HFF-Myc (cell line): ENCODE measurements at places on chromosomes 13 and 19.

- DNase-seq: no peak
Measured at GRCh38 chr19:15120135-15121026, 13.2 kb downstream of the SYDE1 start.

DNA sequence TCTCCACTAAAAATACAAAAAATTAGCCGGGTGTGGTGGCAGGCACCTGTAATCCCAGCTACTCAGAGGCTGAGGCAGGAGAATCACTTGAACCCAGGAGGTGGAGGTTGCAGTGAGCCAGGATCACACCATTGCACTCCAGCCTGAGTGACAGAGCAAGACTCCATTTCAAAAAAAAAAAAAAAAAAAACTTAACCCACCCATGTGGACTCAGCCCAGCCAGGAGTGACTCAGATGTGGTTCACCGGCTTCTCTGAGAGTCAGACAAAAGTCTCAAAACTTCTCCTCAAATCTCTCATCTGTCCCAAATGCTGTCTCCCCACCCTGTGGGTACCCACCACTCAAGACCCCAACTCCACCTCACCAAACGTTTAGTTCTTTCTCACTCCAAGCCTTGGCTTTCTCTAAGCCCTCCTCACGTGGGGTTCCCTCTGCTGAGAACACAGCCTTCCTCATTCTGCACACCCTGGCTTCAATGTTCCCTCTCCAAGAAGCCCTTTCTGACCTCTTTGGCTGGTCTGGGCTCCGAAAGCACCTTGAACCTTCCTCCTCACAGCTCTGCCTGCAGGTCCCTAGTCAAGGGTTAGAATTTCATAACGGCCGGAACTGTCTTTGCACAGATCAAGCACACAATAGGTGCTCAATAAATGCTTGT lies 11.1 kb upstream of the RAB3A start:
- DNase-seq: no peak

DNA sequence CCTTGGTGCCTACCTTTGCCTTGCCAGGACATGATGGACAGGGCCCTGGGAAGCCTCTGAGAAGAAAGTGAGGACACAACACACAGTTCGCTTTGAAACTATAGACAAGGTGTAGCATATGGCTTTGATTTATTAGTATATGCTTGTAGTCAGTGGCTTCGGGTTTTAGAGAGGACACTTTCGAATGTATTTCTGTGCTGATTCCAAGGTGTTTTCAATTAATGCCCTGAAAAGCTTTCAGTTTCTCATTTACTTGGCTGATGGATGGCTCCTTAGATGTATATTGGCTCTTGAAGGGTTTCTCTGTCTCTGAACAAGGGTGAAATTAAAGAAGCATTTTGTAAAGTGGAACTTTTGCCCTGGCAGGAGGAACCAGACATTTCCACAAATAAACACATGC lies 106.9 kb downstream of the POSTN start:
- no peak for DNase-seq

DNA sequence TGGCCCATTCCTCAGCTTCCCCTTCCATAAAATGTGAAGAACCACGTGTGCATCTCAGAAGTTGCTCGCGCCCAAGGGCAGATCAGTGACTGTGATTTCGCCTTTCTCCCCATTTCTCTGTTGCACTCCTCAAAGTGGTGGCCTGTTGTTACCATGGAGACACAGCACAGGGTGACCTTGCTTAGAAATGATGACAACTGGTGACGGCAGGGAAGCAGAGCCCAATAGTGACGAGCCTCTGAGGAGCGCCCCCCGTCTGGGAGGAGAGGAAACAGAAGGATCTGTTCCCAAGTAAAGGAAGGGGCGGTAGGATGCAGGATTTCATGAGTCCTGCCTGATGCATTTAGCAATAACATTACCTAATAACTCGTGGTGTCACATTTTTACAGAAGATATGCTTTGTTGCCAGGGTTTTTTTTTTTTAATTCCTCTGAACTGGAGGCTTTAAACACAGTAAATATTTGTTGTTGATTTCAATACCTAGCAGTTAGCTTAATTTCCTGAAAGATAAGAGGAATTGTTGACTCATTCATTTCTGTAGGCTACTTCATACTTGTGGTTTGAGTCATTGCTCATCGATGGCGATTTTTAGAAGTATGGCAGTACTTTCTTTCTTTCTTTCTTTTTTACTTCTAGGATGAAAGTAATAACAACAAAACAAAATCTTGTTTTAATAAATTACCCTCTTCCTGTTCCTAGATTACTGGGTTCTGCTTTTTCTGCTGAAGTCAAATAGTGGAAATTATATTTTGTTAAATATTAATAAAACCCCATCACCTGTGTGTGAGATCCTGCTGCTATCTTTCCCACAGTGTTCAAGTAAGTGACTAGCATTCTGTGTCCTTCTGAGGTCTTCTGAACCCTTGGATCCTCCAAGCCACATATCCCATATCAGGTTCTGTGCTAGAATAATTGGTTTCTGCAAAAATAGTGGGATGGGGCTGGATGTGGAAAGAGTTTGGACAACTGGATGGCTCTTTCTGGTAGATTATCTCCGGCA lies 36.0 kb downstream of the MBNL2 start:
- peak; percentile 54 for DNase-seq

DNA sequence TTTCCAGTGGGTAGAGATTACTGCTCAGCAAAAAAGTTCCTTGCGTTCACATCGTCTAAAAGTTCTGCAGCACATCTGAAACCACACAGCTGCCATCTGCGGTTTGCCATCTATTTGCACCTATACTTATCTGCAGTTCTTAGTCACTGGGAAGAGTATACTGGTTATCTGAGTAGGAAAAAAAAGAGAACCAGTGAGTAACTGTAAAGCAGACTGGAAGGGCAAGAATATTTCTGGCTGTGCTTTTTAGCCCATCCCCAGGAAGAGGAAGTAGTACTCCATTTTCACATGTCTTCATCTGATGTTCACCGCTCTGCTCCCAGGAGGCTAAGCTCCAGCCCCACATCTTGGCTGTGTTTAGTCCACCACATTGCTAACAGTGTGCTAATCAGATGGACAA lies 35.6 kb downstream of the EFNB2 start:
- DNase-seq: no peak

DNA sequence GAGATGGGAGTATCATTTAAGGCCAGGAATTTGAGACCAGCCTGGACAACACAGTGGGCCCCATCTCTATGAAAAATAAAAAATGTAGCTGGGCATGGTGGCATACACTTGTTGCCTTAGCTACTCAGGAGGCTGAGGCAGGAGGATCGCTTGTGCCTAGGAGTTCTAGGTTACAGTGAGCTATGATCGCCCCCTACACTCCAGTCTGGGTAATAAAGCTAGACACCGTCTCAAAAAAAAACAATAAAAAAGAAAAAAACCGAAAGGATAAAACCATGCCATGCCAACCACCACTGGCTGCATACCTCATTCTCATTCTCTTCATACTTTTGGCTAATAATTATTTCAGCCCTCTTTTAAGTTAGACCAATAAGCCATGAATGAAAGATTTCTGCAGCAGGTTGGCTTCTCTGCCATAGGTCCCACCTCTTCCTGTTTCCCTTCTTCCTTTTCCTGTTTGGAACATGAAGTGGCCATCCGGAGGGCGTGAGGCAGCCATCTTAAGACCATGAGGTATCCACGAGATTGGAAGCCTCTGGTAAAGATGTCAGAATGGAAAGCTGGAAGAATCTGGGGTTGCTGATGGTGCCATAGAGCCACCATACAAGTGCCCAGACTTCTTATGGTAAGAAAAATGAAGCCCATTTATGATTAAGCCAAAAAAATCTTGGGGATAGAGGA lies 171.3 kb downstream of the CACNA1A start:
- no peak for DNase-seq

DNA sequence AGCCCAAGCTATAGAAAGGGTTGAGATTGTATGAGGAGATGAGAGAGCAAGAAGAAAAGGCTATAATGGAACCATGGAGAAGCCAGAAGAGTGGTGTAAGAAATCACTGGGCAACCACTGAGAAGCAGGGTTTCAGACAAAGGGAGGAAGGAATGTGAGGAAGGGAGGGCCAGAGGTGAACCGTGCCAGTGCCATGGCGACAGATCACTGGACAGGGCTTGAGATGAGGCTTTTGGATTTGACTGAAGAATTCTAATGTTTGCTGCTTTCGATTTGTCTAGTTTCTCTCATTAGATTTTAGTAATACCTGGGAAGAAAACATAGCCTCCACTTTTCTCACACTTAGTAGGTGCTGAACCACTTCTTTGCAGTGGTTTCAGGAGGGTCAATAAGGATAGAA lies 6.3 kb upstream of the GPR183 start:
- no peak for DNase-seq

DNA sequence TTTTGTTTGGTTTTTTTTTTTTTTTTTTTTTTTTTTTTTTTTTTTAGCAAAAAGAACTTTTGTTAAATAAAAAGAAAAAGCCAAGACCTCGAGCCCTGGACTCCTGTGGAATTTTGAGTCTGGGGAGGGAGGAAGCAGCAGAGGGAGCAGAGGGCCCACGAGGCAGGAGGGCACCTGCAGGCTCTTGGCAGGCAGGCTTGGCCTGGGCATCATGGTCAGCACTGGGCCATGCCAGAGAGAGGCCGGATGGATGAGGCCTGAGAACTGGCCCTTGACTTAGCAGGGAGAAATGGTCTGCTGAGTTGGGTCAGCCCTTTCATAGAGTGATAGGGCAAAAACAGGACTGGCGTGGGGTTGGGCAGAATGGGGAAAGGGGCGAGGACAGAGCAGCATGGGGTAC lies 100.4 kb downstream of the GPR12 start:
- no peak for DNase-seq

DNA sequence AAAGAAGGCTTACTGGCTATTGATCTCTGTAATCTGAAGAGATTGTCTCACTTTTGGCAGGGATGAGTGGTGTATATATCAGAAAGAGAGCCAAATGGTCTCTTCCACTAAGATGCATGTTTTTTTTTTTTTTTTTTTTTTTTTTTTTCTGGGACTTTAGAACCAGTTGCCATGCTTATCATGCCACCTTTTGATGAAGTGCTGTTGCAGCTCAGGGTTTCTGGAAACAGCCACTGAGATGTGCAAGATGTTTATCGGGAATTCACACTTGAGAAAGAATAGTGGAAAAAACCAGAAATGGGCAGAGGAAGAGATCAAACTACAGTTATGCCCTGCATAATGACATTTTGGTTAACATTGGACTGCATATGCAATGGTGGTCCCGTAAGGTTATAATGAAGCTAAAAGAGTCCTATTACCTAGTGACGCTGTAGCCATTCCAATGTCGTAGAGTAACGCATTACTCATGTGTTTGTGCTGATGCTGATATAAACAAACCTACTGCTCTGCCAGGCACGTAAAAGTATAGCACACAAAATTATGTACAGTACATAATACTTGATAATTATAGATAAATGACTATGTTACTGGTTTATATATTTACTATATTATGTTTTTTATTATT lies 121.0 kb downstream of the KLF5 start:
- no peak for DNase-seq

DNA sequence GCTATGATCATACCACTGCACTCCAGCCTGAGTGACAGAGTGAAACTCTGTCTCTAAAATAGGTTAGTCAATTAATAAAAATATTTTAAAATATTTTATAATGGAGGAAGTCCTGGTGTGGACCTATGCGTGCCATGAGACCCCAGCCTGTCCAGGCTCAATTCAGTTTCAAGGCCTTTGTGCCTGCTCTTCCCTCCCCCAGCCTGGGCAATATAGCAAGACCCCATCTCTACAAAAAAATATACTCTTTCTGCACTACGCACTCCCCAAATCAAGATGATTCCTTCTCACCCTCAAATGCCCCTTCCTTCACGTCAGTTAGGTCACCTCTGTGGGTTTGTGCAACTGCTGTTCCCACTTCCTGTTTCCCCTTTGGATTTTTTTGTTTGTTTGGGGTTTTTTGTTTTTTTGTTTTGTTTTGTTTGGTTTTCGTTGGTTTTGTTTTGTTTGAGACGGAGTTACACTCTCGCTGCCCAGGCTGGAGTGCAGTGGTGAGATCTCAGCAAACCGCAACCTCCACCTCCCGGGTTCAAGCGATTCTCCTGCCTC lies 1.4 kb upstream of the HSH2D start:
- DNase-seq: no peak

- no peak for DNase-seq
Measured at GRCh38 chr13:105948143-105948542, 587.3 kb downstream of the EFNB2 start.

DNA sequence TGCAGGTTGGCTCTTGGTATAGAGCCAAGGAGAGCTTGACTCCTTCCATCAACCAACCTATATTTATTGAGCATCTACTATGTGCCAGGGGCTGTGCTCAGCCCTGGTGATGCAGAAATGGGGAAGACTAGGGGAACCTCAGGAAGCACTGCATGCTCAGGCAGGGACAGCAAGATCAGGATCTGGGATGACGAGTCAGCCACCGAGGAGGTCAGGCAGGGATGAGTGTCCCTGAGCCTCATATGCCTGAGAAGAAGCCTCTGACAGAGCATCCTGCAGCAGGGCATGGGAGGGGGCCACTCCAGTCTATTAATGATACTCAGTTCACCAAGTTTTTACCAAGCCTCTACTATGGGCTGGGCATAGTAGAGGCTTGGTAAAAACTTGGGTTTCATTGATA lies 158.1 kb downstream of the KATNAL1 start:
- DNase-seq: no peak

GRCh38 chr19:33374236-33374714 lies 766 bp downstream of the CEBPG start:
- DNase-seq: no peak

- DNase-seq: no peak
Measured at GRCh38 chr13:19834704-19835103, 28.7 kb downstream of the ZMYM5 start.

- DNase-seq: no peak
Measured at GRCh38 chr13:113474179-113474578, 16.3 kb downstream of the DCUN1D2 start.

GRCh38 chr13:23506807-23507291 lies 63.4 kb upstream of the TNFRSF19 start:
- no peak for DNase-seq

DNA sequence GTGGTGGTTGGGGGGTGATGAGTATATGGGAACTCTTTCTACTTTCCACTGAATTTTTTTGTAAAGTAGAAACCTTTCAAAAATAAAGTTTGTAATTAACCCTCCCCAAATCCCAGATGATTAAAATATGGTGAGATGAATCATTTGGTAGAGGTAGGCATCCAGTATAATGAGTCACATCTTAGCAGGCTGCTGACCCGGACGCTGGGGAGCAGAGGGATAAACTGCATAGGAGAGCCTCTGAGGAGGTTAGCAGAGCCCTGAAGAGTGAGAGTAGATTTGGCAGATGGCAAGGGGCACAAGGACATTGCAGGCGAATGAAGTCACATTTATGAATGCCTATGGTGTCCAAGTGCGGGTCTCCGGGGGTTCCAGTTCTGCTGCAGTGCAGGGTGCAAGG lies 293.8 kb downstream of the FGF9 start:
- DNase-seq: no peak

GRCh38 chr19:50486823-50487515 lies 10.3 kb upstream of the GARIN5A start:
- DNase-seq: peak; percentile 42

DNA sequence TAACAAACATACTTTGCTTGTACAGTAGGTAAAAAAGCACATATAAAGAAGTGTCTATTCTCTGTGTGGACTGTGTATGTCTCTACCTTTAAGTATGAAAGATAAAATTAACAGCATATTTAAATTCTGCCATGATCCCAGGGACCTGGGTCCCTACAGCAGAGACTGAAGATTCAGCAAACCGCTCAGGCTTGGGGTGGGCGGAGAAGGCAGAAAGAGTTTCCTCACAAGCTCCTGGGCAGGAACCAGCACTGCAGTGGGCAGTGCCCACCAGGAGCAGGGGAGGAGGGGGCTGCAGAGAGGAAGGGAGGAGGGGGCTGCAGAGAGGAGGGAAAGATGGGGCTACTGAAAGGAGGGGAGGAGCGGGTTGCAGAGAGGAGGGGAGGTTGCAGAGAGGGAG lies 44.6 kb upstream of the GRTP1 start:
- DNase-seq: no peak

- DNase-seq: no peak
Measured at GRCh38 chr19:32421589-32422361, 16.2 kb downstream of the DPY19L3 start.
